ENCODE measurements at places on chromosomes 3 and 15.
A peak's percentile ranks its signal among the peaks of the same experiment; 100 is the strongest.

DNA sequence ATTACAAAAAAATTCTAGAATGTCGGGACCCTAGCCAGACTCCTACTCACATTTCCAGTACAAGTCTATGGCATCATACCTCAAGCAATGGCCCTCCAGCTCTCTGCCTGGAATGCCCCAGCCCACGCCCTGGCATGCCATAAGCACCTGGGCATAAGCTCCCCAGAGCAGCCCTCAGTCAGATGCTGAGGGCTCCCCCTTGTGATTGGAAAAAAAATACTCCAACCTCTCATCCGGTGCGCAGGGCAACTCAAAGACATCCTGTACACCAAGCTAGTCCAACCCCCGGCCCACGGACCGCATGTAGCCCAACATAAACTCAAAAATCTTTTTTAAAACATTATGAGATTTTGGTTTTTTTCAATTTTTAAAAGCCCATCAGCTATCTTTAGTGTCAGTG is 115.4 kb downstream of the NEK10 start:
- no peak for DNase-seq

- DNase-seq = no peak
Observed at GRCh38 chr3:188349933-188350332, 196.0 kb downstream of the LPP start.

DNA sequence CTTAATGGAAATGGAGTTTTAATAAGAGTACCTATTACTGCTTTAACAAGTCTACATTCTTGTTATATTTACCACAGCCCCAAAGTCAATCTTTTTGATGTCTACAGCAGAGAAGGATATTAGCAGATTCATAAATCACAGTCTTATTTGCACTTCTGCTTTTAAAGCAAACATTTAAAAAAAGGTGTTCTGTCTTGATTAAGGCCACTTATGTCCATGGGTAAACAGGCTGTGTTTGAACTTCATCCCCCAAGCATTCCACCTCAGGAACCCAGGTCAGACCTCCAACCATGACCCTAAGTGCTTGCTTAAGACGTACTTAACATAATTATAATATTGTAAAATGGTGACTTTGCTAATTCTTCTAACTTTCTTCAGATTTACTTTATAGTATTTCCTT is 113.4 kb downstream of the CMSS1 start:
- DNase-seq = no peak

- no peak for DNase-seq
Observed at GRCh38 chr15:33865416-33865815, 102.9 kb upstream of the CHRM5 start.

- DNase-seq = no peak
Observed at GRCh38 chr3:182139627-182140357, 428.1 kb downstream of the SOX2 start.

DNA sequence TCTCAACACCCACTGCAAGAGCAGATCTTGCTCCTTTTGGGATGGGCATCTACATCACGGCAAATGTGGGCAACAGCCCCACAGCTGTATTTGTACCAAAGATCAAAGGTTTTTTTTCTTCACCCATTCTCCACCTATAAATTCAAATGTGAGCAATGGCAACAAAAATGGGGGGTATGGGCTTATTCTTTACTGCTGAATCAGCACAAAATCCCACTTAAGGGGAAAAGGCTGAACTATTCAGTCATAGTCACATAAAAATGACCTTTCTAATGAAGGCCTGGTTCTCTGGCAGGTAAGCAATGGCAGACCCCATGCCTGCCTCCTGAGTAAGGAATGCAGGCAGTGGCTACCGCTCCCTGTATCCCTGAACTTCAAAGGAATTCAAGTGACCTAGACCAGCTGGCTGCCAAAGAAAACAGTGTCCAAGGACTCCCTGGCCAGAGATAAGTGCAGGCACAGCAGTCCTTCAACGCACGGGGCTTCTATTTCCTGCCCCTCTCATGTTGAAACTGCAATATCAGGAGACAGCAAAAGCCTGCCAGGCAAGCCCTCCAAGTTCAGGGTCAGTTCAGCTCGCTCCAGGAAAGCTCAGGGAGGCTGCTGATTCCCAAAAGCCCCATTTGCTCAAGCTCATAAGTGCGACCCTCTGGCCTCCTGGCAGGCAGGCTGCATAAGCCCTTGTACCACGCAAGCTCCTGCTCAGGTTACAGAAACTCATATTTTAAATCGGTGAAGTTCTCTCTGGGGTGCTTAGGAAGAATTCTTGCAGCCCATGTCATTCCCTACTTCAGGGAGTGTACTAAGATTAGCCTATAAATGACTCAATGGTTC is 134.1 kb downstream of the PDZRN3 start:
- DNase-seq = no peak

GRCh38 chr15:72199721-72200212 is 2.2 kb upstream of the GRAMD2A start:
- peak; percentile 54 for DNase-seq
